ENCODE measurements at places on chromosomes 7 and 10.

DNA sequence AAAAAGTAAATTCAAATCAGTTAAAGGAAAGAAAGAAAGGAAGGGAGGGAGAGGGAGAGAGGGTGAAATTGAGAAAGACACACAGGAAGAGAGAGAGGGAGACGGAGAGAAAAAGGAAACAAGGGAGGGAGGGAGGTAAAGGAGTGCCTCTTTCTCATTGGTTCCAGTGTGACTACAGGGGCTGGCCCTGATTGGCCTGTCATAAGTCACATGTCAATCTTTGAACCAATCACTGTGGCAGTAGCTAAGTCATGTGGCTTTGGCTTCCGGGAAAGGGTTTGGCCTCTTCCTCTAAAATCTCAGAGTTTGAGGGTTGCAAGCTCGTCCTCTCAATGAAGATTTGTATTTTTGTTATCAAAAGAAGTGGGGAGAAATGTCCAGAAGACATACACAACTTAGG, 150.2 kb downstream of the RAB11FIP2 start:
- DNase-seq, result no peak

- DNase-seq, result no peak
Observed at GRCh38 chr10:114492351-114493037, 88.2 kb upstream of the AFAP1L2 start.

DNA sequence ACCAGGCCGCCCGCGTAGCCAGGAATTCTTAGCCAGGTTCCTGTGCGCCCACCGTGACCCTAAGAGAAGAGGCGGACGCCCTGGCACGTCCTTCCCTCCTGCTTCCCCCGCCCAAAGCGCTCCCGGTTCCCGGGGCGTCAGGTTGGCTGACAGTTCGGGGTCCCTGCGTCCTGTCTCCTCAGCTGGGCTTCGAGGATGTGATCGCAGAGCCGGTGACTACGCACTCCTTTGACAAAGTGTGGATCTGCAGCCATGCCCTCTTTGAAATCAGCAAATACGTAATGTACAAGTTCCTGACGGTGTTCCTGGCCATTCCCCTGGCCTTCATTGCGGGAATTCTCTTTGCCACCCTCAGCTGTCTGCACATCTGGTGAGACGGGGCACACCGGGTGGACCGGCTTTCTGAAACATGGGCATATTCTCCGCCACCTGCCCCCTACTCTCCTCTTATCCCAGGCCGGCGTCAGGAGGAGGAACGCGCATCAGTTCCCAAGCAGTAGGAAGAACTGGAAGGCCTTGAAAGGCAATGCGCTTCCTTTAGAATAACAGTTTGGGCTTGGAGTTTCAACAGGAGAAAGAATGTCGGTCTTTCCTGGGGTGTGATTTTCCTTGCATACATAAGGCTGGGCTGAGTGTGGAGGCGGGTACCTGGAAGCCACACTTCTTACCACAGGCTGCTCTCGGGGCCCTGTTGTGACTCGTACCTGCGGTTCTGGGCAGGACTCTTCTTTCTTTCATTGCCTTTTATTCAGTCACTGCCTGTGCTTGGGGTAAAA, 728 bp downstream of the CAV2 start:
- DNase-seq, result no peak

GRCh38 chr10:101832325-101832771, 11.3 kb downstream of the KCNIP2 start:
- no peak for DNase-seq

DNA sequence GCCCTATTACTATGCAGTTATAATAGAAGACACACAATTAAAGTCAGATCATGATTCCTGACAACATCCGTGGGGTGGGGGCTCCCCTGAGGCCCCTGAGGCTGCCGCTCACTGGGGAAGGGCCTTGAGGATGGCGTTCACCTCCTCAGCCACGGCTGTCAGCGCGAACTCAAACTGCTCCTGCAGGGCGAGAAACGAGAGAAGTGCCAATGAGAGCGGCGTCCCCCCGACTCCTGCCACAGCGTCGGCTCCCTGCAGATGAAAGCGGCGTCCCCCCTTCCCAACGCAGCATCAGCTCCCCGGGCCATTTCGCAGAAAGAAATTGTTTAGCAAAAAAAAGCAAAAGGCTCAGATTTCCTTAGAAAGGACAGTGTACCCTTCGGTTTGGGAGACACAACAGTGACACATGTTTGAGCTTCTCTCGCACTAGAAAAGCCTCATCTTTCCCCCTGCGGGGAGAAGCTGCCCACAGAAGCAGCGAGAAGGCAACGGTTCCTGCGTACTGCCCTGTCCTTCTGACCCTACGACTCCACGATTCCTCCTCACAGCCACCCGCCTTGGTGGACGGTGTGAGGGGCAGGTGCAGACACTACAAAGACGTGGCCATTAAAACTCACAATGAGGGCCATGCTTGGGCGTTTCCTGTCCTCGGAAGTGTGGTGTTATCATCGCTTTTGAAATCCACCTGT, 203.9 kb downstream of the DNAJB6 start:
- no peak for DNase-seq

DNA sequence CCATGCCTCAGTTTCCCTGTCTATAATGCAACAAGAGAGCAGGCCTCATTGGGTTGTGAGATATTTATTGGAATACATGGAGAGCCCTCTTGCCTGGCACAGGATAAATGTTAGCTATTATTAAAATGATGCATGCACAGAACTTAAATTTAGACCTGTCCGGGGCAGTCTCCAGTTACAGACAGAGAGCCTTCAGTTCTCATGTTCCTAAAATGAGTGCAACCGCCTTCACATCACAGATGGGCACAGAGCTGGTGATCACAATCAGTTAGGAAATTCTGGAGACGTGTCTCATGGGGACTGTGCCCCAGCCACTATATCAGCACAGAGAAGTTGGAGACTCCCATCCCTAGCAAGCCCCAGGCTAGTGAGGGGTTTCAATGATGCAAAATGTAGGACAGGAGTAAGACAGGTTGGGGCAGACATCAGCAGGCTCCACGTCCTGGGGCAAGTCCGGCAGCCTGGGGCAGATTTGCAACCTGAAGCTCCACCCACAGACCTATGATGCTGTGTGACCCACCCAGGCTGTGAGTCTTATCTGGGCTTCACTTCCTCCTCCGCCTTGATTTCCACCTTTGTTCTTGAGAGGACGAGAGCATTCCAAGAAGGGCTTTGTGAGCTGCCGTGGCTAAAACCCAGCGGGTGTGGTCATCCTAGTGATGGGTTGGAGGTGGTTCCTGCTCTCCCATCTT, 49.4 kb downstream of the CXCL12 start:
- no peak for DNase-seq

DNA sequence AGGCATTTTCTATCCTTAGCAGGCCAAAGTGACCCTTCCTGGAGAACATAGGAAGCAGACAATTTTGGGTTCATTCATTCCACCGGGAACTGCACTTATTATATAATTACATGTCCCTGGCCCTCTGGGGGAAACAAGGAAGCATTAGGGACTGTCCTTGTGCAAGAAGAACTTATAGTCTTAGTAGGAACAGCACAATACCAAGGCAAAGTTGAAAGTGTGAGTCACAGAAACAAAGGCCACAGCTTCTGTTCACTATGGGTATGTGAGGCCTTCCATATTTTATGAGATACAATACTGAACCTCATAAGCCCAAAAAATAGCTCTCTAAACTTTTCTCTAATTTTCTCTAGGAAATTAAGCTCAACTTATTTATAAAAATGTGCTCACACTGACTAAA, 18.4 kb upstream of the AKR1B10 start:
- DNase-seq, result no peak

- no peak for DNase-seq
Observed at GRCh38 chr7:159028508-159029401, 115.9 kb downstream of the VIPR2 start.

GRCh38 chr10:97974526-97975525, 55.6 kb downstream of the CRTAC1 start:
- DNase-seq, result no peak

DNA sequence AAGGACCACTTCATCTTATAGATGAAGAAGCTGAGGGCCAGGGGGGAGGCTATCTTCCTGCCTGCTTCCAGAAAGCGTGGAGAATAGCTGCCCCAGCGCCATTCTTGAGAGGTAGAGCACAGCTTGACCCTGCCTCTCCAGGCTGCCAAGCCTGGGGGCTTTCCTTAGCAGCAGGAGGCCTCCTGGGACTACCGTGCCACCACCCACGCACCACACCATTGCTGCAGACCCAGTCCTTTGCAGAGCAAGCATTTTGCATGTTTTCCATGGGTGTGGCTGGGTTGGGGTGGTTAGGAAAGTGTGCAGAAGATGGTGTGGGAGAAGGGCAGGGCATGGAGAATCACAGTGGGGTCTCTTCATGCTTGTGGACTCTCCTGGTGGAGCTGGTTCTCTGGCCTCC, 64.9 kb downstream of the TBXAS1 start:
- no peak for DNase-seq

DNA sequence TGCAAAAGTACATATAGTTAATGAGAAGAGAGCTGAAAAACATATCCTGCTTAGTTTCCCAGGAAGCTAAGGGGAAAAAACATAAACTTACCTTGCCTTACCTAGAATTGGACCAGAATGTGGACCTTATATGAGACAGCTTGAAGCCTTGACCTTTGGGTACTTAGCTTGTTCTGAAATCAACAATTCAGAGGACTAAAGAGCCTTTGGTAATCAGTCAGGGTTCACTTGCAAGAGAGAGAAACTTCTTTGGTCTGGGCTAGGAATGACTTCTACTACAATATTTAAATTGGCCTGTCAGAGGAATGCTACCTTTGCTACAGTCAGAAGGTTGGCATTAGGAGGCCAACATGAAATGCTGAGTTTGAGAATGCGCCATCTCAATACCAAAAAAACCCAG, 24.9 kb downstream of the SAMD8 start:
- DNase-seq, result peak; percentile 18

DNA sequence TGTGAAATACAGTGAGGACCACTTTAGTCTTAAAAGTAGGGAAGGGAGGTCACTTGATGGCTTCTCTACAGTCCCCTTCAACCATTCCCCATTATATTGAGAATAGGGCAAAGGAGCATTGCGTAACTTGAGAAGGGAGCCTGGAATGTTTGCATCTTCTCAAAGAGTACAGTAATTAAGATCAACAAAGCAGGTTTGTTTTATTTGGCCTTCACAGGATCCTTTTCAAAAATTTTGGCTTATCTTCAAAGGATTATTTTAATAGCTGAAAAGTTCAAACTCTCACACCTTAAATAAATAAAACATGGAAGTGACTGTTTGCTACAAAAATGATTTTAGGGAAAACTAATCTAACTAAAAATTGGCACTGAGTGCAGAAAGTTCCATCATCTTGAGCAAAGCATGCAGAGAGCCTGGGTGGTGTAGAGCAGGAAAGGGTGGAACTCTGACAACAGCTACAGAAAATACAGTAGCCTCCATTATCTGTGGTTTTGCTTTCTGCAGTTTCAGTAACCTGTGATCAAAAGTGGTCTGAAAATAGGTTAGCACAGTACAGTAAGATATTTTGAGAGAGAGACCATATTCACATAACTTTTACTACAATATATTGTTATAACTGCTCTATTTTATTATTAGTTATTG, 214.0 kb downstream of the MDFIC start:
- no peak for DNase-seq

DNA sequence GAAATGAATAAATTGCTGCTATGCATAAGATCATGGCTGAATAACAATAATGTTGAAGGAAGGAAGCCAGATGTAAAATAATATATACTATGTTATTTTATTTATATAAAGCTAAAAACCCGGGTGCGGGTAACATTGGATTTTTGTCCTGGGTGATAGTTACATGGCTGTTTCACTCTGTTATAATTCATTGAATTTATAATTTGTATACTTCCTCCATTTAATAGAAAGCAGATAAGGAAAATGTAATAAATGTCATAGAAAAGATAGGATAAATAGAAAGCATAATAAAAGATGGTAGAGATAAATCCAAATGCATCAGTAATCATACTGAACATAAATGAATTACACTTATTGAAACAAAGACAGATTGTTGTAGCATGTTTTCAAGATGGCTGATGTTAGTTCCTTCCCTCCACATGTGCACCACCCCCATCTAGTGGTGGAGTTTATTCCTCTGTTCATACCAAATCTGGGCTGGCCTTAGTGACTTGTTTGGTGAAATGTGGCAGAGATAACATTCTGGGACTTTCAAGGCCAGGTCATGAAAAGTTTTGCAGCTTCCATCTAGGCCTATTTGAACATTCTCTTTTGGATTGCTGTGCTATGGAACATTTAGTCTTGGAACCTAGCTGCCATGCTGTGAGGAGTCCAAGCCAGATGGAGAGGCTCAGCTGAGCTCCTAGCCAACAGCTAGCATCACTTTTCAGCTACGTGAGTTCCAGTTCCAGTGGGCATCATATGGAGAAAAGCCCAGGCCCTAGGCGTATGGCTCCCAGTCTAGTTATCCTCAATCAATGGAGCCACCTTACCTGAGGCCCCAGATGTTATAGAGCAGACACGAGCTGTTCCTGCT, 46.9 kb downstream of the AHCYL2 start:
- no peak for DNase-seq

DNA sequence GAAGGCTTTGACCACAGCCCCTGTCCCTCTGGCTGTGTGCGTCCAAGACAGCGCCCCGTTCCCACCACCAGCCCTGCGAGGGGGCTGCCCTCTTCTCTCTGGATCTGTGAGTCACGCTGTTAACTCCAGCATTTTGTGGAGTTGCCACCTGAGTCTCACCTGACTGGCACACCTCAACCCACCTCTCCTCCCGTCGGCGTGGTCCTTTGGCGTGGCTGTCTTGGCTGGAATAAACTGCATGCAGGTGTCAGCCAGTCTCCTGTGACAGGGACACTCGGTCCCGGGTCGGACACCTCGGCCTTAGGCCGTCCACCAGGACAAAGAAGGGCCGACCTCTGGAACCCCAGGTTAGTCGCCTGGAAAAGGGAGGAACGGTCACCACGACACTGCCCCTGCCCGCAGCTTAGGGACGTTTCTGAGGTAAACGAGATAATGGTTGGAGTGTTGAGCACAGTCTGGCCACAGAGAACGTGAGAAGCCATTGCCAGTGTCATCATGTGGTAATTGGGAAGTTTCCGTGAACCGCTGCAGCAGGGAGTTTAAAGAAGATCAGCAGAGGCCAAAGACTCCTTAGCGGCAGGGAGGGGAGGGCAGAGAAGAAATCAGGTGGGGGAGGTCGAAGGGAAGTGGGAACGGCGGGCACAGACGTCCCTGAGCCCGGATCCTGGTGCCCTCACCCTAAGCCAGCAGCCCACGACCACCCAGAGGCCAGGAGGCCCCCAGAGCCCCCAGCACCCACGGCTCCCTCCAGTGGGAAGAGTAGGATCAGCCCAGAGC, 73.6 kb upstream of the FAM20C start:
- no peak for DNase-seq

DNA sequence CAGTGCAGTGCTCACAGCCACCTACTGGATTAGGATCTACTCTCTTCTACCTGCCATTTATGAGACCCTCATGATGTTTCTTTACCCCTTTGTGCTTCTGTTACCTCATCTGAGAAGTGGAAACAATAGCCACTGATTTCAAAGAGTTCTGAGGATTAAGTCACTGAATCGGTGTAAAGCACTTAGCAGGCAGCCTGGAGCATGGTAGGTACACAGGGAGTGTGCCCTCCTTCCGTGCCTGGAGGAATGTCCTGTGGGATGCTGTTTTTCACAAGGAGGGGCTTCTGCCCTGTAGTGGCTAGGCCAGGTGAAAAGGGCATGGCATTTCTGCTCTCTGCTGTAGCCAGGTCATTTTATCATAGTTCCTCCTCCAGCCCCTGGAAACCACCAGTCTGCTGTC, 44.6 kb upstream of the C10orf120 start:
- DNase-seq, result no peak

Data from epithelial cell of proximal tubule (primary cell).